GM12891 (cell line): ENCODE measurements at places on chromosomes 4 and X.

DNA sequence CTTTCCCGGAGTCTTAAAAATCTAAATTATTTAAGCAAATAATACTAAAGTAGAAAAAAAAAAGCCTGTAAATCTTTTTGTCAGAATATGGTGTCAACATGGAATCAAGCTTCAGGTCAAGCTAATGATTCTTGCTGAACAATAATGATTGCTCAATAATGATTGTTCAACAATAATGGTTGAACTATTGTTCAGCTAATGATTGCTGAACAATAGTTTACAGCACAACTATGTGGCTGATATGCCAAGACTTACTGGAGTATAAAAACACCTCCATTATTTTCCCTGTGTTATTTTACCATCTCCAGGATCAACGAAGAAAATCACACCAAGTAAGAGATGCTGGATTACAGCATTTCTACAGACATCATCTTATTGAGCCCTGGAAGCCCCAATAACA lies 35.1 kb upstream of the SMIM31 start:
- no peak for DNase-seq

DNA sequence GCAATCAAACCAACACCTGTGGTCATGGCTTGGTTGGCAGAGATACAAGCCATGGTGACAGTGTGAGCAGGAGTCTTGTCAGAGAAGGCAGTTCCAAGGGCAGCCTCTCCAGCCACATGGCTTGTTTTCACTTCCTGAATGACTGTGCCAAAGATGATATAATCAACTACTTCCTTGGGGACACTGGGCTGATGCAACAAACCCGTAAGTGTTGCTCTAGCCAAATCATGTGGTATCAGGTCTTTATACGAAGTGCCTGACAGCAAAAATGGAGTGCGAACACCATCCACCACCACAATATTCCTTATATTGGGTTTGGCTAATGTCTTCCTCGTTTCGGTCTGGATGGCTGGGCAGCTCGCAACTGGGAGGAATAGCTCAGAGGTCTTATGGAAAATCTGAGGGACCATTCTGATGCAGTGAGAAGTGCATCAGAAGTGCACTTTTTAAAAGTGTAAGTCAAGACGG lies 922.0 kb downstream of the NLGN4X start:
- DNase-seq: no peak

GRCh38 chr4:173012608-173013007 lies 156.0 kb upstream of the GALNT7 start:
- no peak for DNase-seq

DNA sequence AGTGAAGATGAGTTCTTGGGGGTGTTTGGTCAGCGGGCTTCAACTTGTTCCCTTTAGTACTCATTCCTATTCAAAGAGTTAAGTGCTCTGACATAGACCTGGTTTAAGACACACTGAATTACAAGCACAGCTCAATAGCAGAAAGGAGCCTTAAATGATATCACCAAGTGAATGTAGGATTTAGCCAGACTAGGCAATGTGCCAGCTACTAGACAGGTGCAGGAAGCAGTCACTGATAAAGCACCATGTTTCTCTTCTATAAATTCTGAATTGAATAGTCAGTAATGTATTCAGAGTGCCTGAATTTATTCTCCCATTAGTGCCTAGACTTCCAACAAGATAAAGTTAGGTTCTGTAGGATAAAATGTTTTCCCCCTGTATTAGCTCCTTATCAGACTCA lies 63.6 kb downstream of the ASB9 start:
- no peak for DNase-seq

DNA sequence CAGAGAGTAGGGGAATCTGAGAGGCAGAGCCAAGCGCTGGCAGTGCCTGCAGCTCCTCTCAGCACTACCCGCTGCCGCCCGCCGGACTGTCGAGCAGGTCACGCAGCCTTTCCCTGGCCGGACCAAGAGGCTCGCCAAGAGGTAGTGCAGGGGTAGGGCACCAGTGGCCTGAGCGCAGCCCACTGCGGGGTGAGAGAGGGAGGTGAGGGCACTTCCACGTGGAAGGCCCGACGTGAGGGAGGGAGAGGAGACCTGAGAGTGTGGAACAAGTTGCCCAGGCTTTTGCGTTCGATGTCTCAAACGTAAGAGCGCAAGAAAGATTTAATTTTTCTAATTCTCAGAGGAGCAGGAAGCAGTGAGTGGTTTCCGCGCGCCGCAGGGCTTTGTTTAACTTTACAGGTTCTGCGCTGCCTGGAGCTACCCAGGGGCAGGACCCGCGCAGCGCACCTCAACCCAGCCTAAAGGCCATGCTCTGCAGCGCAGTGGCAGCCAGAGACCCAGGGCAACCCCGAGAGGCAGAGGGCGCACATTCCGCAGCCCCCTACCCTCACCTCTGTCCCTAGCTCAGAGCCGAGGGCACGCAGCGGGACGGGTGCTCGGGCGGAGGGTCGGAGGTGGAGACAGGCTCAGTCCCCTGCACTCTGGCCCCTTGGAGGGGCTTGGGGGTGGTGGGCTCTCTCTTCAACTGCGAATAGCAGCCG lies 14.9 kb downstream of the ARHGAP36 start:
- DNase-seq: no peak

DNA sequence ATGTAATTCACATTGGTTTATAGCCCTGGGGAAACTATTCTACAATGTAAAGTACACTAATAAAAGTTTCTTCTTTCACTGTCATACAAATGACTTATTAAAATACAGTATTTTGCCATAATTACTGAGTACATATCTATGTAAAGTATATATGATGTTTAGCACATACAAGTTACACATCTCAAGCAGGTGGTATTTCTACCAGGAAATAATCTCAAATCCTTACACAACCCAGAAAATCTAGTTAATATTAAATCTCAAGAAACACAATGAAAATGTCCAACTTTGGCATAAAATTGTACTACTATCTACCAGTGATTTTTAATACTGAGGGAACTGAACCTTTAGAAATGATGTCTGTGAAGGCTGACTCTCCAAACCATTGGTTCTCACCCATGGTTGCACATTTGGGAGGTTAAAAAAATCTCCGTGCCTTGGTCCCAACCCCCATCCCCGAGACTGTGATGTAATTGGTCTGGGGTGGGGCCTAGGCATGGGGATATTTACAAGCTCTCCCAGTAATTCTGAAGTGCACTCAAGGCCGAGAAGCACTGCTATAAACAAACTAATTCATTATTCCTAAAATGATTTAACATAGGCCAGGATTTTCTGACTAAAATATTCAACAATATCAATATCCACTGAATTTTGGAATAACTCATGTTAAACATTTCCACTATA lies 27.6 kb downstream of the MAP3K15 start:
- DNase-seq: no peak

DNA sequence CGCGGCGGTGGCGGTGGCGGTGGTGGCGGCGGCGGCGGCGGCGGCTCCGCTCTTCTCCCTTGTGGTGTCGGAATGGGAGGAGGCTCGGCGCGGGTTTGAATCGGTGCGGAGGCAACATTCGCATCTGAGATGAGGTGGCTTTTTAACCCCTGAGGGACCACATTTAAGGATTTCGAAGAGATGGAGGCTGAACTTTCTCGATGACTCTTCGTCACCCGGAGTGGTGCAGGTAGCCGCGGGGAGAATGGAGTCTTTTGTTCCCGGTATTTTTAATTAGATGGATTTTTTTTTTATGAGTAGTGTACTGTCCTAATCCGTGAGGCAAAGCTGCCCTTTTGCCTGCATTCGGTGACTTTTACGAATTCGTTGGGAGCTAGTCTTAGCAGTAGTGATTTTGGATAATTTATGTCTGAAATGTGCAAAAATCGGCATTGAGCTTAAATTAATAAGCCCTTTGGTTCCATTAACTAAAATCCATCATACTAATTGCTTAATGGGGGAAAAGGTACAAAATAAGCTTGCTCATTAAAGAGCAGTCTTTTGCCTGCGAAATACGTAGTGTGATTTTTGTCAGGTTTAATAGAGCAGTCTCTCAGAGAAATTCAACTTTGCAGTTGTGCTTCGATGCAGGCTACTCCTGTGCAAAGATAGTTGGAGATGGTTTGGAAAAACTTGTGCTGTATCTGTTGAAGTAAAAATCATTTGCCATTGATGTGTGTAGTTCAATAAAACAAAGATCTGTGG lies 206.2 kb downstream of the TENM3 start:
- DNase-seq: no peak

DNA sequence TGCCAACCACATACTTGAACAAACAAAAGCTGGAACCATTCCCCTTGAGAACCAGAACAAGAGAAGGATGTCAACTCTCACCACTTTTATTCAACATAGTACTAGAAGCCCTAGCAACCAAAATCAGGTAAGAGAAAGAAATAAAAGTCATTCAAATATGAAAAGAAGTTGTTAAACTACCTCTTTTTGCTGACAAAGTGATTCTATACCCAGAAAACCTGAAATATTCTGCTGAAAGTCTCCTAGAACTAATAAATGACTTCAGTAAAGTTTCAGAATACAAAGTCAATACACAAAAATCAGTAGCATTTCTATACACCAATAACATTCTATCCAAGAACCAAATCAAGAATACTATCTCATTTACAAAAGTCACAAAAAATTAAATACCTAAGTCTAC lies 187.0 kb downstream of the UGT8 start:
- no peak for DNase-seq

GRCh38 chr4:75030649-75031235 lies 97.8 kb downstream of the PARM1 start:
- no peak for DNase-seq

- no peak for DNase-seq
Observed at GRCh38 chr4:14178421-14178820, 550.9 kb upstream of the BOD1L1 start.

DNA sequence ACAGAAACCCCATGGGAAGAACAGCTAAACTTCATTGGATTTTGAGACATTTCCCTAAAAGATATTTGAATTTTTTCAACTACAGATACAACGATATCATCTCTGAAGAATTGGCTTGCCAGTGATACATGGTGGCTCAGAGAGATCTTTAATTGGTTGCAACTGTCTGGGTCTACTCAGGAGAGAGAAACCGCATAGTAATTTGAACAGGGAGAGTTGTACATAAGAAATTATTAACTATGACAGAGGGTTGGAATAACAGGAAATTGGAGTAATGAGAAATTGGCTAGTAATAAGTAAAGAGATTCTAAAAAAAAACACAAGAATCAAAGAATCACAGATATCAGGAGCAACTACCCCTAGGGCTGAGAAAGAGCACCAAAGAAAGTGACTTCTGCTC lies 118.4 kb downstream of the KLHL13 start:
- DNase-seq: no peak

- DNase-seq: no peak
Observed at GRCh38 chrX:123809854-123810375, 49.9 kb upstream of the XIAP start.

GRCh38 chr4:79249881-79250503 lies 75.9 kb downstream of the NAA11 start:
- DNase-seq: no peak

- DNase-seq: no peak
Observed at GRCh38 chrX:8868906-8869305, 67.7 kb upstream of the FAM9A start.

GRCh38 chrX:102950908-102951866 lies 14.1 kb downstream of the RAB40AL start:
- no peak for DNase-seq

- no peak for DNase-seq
Observed at GRCh38 chr4:40150932-40151331, 45.9 kb upstream of the RHOH start.

DNA sequence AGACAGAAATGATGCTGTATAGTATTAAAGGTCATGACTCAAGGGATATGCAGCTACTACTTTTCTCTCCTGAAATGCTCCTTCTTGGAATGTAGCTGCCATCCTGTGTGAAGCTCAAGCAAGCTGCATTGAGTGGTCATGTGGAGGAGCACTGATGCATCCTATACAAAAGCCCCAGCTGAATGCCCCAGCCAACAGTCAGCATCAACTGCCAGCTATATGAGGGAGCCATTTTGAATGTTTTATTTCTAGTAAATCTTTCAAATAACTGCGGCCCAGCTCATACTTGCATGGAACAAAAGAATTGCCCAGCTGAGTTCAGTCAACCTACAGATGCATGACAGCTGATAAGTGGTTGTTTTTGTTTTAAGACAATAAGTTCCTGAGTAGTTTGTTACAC lies 165.0 kb upstream of the GEMIN8 start:
- DNase-seq: no peak

- DNase-seq: no peak
Observed at GRCh38 chr4:87310691-87311335, 11.9 kb downstream of the HSD17B13 start.

- DNase-seq: no peak
Observed at GRCh38 chr4:152805071-152805650, 25.4 kb downstream of the ARFIP1 start.

DNA sequence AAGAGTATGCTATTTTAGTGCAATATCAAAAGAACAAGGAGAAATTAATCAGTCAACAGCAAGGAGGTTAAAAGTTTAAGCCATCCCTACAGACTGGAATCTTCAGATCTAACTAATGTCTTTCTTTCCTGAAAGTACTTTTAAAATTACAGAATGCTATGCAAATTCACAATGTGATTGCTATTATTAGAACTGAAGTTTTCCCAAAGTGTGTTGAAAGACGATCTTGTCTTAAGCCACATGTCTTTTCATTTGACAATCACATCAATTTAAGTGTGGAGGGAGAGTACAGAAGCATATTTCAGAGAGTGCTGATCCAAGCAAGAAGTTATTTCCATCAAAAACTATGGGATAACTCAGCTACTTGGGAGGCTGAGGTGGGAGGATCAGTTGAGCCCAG lies 64.7 kb upstream of the TNIP3 start:
- no peak for DNase-seq

- no peak for DNase-seq
Observed at GRCh38 chr4:85780664-85781063, 305.7 kb downstream of the ARHGAP24 start.

DNA sequence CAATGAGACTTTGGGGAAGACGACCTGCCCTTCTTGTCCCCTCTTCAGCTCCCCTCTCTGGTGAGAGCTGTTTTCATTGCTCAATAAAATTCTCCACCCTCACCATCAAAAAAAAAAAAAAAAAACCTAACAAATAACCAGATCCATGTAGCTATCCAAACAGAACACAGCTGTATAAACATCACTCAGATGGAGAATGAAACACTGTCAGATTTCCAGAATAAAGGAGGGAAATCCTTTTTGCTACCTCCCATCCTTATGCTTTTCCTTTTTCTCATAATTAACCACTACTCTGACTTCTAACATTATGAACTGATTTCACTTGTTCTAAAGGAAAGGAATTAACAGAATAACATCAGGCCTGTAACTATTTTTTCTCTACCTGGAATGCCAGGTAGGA lies 155.6 kb downstream of the PPP4R3C start:
- DNase-seq: no peak

- DNase-seq: no peak
Observed at GRCh38 chr4:37649268-37649667, 36.9 kb downstream of the RELL1 start.
